ENCODE measurements at places on chromosomes 7 and 10. TPM values are rescaled to one million over a fixed set of nuclear protein-coding genes. Genes with fewer than 3 reads are reported as not detected.

ING3 gene
- total RNA-seq, result 12.3 TPM

ASZ1 gene
- not detected for total RNA-seq

COL17A1 gene
- total RNA-seq, result 0.95 TPM

- DNase-seq, result no peak
Measured at GRCh38 chr10:70544431-70545340, 57.9 kb downstream of the PRF1 start.

- no peak for DNase-seq
Measured at GRCh38 chr7:49986191-49986590, 106.9 kb downstream of the ZPBP start.

STEAP1B gene
- 1.1 TPM for total RNA-seq

PAPOLB gene
- total RNA-seq, result 1.1 TPM

DNA sequence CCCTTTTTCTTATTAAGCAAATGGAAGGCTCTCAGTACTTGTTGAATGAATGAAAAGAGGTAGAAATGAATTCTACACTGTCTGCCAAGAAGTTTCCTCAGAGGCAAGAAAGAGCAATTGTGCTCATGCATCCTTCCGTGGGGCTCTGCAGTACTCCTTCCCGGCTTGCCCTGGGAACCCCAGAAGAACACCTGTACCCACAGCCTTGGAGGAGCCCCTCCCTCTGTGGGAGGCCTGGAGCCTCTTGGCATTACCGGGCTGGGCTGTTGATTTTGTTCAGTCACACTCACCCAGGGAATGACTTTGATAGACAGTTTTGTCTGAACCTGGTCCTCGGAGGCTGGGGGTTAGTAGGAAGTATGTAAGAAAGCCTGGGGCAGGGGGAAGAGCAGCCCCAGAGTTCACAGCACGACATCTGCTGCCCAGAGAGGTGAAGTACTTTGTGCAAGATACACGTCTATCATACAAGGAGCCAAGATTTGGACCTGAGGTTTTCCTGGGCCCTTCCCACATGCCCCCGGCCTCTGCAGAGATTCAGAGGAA, 134.8 kb upstream of the GDF10 start:
- no peak for DNase-seq

DNA sequence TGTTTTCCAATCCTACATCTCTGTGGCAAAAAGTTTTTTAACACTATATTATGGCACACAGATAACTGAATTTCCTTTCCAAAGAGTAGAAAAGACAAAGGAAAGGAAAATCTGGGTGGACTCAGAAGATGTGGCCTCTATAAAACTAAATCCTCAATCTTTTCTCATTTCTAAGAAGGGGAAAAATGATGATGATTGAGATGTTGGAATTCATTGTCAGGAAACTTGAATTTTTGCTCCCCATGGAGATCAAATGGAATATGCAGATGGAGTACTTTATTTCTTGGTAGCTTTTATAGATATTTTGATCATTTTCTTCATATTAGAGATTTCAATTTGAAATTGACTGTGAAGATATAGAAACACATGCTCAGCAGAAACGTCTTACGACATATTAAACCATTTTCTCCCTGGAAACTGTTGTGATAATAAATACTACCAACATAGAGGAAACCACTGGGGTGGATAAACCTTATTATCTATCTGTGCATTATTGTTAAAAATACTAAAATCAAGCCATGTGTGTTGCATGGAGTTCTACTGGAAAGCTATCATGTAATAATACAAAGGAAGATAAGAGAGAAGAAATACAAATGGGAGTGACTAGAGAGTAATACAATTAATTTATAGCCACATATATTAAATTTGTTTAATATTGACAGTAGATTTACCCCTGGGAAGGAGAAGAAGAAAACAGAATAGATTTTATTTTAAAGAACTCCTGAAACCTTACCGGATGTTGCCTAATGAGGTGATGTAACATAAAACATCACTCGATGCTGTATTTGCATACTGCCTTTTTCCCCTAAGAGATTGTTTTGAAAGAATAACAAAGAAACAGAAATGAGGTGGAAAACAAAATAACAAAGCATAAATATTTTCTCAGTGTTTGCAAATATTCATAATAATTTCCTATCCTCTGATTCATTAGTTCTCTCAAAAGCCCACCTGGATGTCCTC, 931.2 kb upstream of the C7orf33 start:
- DNase-seq, result no peak

DNA sequence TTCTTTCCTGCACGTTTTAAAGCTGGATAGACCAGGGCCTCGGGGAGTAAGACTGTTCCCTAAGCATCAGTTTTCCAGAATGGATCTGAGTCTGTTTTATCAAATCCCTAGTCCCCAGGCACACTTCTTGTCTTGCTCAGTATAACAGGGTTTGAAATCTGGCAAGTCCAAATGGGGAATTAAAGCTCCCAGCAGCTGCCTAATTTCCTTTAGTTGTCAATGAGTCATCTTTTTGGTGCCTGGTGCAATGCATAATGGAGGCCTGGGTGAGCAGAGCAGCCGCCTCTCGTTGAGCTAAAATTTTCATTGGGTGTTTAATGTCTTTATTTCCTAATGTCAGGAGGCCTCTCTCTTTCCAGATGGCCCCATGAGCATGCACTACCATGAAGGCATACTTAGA, 87.9 kb downstream of the STRA8 start:
- no peak for DNase-seq

DNA sequence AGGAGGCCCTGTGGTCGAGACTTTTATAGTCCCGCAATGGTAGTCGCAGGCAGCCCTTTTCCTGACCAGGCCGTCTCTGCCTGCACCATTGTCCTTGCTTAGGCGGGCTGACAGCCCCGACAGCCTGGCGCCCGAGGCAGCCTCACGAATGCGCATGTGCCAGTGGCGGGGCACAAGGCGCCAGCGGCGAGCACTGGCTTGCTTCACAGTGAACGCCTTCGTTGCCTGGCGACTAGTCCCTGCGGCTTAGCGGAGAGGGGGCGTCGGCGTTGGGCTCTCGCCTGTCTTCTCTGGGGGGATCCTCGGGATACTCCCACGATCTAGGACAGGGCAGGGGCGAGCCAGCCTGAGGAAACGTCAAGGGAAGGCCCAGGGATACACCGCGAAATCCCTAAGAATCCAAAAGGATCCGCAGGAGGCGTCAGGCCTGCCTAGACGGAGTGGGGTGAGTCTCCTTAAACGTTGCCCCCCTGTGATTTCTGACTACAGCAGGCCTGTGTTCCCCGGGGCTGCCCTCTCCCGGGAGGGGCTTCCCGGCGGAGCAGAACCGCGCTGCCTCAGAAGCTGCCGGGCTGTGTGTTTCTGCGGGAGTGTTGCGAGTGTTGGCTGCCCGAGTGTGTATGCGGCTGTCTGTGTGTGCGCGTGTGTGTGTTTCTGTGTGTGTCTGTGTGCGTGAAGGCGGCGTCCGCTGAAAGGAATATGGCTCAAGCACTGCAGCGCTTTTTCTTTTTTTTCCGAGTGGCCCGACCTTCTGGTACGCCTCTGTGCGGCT, 20.5 kb upstream of the ZNF273 start:
- DNase-seq, result no peak

HEPACAM2 gene
- not detected for total RNA-seq

PIP gene
- total RNA-seq, result not detected

CFAP70 gene
- total RNA-seq, result 3.4 TPM

GRCh38 chr7:3094701-3095445, 51.2 kb upstream of the CARD11 start:
- no peak for DNase-seq

GRCh38 chr7:19442016-19442785, 266.6 kb downstream of the POLR1F start:
- DNase-seq, result no peak

PALS2 gene
- 21.1 TPM for total RNA-seq

DNA sequence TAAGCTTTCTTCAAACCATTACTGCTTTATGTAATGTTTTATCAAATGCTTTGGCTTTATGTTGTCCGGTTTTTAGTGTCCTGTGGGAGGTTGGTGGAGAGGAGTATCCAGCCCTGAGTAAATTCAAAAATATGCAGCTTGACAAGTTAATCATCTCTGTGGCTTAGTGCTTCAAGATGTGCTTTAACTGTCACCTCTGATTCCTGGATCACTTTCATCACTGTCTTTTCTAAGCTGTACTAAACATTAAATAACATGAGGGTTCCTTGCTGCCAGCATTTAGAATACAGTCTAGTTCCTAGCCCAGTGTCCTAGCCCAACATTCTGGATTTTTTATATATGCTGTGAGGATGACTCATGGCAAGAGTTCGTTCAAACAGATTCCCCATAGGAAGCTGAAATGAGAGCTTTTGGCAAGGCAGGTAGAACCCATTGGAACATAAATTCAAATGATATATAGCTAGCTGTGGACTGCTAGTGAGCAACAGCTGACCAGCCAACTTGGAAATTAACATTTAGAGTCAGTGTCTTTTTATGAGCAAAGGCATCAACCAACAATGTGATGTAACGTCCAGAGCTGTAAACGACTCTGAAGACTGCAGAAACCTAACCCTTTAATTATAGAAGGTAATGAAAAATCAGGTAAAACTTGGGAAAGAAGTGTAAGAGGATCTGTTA, 80.6 kb upstream of the OIT3 start:
- no peak for DNase-seq

- no peak for DNase-seq
Measured at GRCh38 chr7:139960157-139960556, 102.6 kb downstream of the PARP12 start.

MACC1 gene
- 0.56 TPM for total RNA-seq

DNA sequence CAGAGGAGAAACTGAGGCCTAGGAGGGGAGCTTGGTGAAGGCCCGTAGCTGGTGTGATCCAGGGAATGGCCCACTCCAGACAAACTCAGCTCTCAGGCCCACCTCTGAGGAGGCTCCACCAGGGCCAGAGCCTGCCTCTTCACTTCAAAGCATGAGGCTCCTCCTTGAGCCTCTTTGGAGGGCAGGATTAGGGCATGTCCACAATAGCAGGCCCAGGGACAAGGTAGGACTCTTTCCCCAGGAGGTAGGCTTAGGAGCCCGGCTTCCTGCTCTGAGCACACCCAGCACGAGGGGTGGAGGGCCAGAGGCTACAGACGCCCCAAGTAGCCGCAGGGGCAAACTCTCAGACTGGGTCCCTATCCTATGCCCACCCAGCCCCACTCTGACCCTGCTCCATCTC, 164.6 kb upstream of the ZMIZ1 start:
- no peak for DNase-seq

BAG3 gene
- total RNA-seq, result 48.9 TPM

- DNase-seq, result no peak
Measured at GRCh38 chr7:151755131-151755801, 121.6 kb downstream of the PRKAG2 start.

DNA sequence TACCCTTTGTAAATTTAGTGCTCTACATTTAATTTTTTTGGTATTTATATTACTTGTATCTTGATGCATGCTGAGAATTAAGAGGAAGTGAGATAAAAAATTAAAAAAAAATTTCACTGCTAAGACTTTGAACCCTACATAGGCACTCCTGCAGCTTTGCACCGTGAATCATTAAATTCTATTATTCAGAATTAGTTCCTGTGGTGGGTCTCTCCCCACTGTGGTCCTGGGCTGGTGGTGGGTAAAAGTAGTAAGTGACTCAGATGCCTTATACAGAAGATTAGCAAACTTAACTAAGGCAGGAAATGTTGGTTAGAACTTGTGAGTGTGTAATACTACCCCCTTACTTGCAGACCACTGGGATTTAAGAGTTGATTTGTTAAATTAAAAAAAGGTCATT, 72.6 kb downstream of the AP3M1 start:
- no peak for DNase-seq

ACADSB gene
- 11.8 TPM for total RNA-seq

- DNase-seq, result no peak
Measured at GRCh38 chr7:80106498-80107113, 28.0 kb upstream of the GNAI1 start.

DNA sequence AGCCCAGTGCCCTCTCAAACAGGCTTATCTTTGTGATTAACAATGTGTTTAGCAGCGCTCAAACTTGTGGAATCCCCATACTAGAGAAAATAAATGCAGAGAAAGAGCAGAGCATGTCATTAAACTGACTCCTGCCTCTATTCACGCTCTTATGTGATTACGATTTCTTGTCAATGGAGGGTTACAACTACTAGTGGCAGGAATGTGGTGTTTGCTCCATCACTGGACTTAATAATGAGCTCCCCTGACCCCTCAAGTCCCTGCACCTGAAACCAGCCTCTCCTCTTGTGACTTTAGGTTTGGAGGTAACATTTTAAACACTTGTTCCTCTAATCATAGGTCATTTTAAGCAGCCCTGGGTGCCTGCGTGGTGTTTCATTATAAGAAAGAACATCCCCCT, 121.9 kb downstream of the PLPP4 start:
- no peak for DNase-seq

- DNase-seq, result no peak
Measured at GRCh38 chr10:20892796-20893195, 4.3 kb downstream of the NEBL start.

MKX gene
- 2.7 TPM for total RNA-seq

DNA sequence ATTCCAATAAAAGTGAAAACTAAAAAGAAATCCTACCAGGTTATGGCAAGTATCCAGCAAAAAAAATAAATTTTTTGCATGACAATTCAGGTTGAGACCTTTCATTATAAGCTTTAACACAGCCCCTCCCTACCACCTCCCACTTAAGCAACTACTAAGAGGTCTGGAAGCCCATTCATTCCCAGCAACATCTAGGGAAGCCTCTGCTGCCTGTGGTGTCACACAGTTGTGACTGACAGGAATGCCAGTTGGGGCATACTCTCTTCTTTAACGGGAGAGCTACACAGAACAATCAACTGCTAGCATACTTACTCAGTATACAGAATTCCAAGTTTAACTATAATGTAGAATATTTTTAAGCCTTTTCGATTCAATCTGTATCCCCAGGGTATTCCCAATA, 27.8 kb downstream of the ABI1 start:
- DNase-seq, result no peak

CYP26C1 gene
- 0.35 TPM for total RNA-seq

MSS51 gene
- 2.6 TPM for total RNA-seq
